GM12865 (cell line): ENCODE measurements at places on chromosomes 12 and 14.

DNA sequence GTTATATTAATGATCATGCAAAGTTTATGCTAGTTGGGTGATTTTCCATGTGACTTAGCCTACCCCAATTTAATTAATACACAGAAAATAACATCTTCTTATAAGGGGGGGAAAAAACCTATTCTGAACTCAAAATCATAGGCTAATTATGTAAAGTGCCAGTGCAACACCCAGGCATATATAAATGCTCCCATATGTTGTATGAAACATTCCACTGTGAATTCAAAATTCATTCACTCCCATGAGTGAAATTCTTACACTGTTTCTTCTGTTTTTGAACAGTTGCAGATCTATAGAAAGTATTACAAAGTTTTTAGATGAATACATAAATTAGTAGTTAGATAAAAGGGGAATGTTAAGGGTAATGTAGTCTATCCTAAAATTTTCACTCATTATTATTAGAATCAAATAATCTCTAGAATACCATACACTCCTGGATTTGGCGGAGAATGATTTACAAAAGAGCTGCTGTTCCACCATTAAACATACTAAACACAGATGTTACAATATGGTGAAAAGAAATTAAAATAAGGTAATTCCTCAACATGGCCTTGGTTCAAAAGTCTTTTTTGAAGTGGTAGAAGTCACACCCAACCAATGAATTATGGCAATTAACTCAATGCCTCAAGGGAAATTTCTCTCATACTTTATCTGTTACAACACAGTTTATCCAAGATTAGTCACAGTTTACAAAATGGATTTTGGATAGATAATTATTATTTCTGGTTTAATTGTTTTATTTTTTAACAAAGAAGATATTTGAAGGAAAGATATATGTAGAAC is 454.1 kb upstream of the FLRT2 start:
- DNase-seq: no peak

- DNase-seq: no peak
These were observed 21.6 kb downstream of the BEGAIN start for GRCh38 chr14:100565650-100566049.

GRCh38 chr12:131617596-131618302 is 93.1 kb upstream of the SFSWAP start:
- DNase-seq: no peak

DNA sequence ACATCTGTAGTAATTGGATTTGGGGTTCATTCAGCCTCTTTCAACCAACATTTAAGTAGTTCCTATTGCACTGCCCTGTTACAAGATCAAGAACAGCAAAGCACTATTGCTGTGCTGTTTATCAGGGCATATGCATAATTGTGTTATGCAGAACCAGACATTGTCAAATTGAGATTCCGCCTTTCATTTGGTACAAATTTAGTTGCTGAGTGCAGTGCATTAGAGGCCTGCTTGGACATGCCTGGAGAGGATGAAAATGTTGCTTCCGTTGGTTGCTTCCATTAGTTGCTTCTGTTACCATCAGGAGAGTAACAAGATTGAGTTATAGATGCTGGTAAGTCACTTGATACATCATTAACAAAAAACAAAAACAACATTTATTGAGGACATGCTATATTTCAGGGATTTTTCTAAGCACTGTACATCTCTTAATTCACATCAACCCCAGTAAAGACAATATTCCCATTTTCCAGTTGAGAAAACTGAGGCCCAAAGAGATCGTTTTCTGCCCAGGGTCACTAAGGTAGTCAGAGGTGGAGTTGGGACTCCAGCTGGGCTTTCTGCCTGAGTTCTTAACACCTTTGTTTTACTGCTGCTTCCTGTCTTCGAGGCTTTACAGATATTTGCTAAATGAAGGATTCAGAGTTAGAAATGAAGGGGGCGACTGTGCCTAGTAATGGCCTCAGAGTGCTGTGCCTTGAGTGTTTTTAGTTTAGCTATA is 79.3 kb downstream of the PPP2R5C start:
- DNase-seq: no peak

- no peak for DNase-seq
These were observed 2.9 kb downstream of the CHPT1 start for GRCh38 chr12:101700299-101700820.
